ENCODE measurements at places on chromosomes 4 and X. TPM values are rescaled to one million over a fixed set of nuclear protein-coding genes. Genes with fewer than 3 reads are reported as not detected.

GRCh38 chrX:19747652-19748610, 139.5 kb downstream of the SH3KBP1 start:
- H3K27me3 ChIP-seq, result no peaks in the 10 kb centered on the region
- no peak for DNase-seq
- H3K4me1 ChIP-seq, result peaks cover 3% of the 10 kb centered on the region
- no peaks in the 10 kb centered on the region for H3K36me3 ChIP-seq
- H3K27ac ChIP-seq, result peak overlapping the region; percentile 77
- H3K4me3 ChIP-seq, result no peak overlapping the region

- no peaks in the 10 kb centered on the region for H3K36me3 ChIP-seq
- H3K27ac ChIP-seq, result no peak overlapping the region
- DNase-seq, result no peak
- no peaks in the 10 kb centered on the region for H3K27me3 ChIP-seq
- H3K4me3 ChIP-seq, result no peak overlapping the region
Measured at GRCh38 chr4:47088298-47088697, 56.9 kb downstream of the GABRB1 start.

DNA sequence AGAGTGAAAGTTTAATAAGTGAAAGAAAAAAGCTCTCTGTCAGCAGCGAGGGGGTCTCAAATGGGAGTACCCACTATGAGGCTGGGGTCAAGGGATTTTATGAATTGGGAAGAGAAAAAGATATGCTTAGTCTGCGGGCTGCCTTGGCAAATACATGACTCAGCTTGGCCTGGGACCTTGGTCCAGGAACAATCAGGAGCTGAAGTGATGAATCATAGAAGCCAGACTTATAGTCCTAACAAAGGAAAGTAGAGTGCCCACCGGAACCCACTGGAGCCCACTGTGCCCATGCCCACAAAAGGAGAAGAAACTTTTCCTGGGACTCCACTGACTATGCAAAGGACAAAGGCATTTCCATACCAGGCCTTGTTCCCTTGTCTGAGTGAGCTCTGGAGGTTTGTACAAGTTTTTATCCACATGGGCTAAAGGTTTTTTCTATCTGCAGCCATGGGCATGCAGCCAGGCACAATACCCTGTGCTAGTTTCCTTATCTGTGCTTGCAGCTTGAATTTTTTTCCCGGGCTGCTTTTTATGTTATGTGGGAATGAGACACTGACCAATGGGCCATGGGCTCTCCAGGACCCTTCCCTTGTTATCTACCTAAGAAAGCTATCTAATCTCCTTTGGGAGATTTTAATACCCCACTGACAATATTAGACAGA, 201.7 kb downstream of the FAM133A start:
- no peak overlapping the region for H3K27ac ChIP-seq
- H3K36me3 ChIP-seq, result no peaks in the 10 kb centered on the region
- H3K4me3 ChIP-seq, result no peak overlapping the region
- no peak for DNase-seq
- H3K4me1 ChIP-seq, result no peaks in the 10 kb centered on the region
- no peaks in the 10 kb centered on the region for H3K27me3 ChIP-seq

The ALB gene
- 0.99 TPM for total RNA-seq

DNA sequence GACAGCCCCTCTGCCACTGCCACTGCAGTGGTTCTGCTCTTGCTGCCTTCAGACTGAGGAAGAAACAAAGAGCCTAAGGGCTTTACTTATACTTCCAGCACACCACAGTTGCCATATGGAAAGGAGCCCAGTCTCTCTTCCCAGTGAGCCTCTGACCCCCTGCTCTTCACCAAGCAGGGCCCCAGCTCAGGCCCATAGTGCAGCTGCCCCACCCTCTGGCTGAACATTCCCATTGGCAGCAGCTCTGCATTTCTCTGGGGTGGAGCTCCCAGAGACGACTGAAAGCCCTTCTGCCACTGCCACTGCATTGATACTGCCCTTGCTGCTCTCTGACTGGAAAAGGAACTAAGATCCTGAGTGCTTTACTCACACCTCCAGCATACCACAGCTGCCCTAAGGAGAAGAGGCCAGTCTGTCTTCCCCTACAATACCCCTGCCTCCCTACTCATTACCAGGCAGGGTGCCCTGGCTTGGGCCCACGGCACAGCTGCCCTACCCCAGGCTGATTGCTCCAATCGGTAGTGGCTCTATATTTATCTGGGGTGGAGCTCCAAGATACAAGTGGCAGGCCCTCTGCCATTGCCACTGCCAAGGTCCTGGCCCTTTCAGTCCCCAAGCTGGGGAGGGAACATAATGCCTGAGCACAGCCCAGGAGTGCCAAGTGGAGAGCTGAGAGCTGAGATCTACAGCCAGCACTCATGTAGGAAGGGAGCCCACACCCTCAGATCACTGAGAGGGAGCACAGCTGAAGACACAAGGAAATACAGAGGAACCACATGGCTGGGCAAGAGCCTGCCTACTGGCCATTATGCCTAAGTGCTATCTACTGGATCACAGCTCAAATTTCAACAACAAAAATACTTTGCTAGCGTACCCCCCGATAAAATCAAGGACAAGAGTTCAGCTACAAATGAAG, 36.0 kb downstream of the AWAT2 start:
- H3K4me1 ChIP-seq, result no peaks in the 10 kb centered on the region
- peaks cover 7% of the 10 kb centered on the region for H3K27me3 ChIP-seq
- peak; percentile 33 for DNase-seq
- no peak overlapping the region for H3K4me3 ChIP-seq

DNA sequence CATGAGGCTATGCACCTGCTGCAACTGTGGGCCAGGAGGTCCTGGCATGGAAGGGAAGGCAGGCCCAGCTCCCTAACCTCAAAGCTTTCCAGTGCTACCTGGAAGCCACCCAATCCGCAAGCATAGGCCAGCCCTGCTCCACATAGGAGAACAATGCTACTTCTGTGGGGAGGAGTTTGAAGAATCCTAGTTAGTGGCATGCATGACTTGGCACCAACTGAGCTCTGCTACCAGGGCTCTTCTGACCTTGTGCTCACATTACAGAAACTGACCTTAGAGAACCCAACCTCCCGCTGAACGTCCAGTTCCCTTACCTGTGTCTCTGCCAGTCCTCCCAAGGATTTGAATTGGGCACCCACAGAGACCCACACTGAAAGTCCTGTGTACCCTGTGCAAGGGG, 58.8 kb downstream of the USP46 start:
- no peaks in the 10 kb centered on the region for H3K4me1 ChIP-seq
- H3K27me3 ChIP-seq, result no peaks in the 10 kb centered on the region
- H3K27ac ChIP-seq, result no peak overlapping the region
- DNase-seq, result no peak

DNA sequence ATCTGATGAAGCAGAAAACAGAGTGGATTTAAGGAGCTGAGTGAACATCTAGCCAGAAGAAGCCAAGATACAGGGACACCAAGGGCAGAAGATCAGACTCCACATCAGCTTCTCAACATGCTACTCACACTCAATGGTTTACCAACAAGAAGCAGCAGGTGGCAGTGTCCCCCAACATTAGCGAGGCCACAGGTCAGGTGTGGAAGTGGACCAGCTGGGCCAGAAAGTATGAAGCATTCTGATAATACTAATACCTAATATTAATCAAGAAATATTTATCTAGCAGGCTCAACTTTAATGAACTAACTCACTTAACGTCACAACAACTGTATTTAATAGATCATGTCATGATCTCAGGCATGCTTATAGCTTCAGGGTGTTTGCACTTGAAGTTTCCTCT, 73.4 kb upstream of the TTC29 start:
- H3K36me3 ChIP-seq, result no peaks in the 10 kb centered on the region
- DNase-seq, result peak; percentile 52
- no peak overlapping the region for H3K27ac ChIP-seq
- H3K27me3 ChIP-seq, result no peaks in the 10 kb centered on the region
- no peaks in the 10 kb centered on the region for H3K4me1 ChIP-seq
- no peak overlapping the region for H3K4me3 ChIP-seq

GRCh38 chrX:3697220-3697684, 16.2 kb downstream of the PRKX start:
- no peak overlapping the region for H3K4me3 ChIP-seq
- H3K27ac ChIP-seq, result no peak overlapping the region
- no peaks in the 10 kb centered on the region for H3K36me3 ChIP-seq
- no peak for DNase-seq
- no peaks in the 10 kb centered on the region for H3K4me1 ChIP-seq

The SCFD2 gene
- total RNA-seq, result 26.6 TPM

GRCh38 chr4:94306713-94307112, 35.9 kb downstream of the HPGDS start:
- H3K4me3 ChIP-seq, result no peak overlapping the region
- no peak for DNase-seq
- H3K4me1 ChIP-seq, result no peaks in the 10 kb centered on the region
- no peak overlapping the region for H3K27ac ChIP-seq
- H3K36me3 ChIP-seq, result no peaks in the 10 kb centered on the region
- no peaks in the 10 kb centered on the region for H3K27me3 ChIP-seq

DNA sequence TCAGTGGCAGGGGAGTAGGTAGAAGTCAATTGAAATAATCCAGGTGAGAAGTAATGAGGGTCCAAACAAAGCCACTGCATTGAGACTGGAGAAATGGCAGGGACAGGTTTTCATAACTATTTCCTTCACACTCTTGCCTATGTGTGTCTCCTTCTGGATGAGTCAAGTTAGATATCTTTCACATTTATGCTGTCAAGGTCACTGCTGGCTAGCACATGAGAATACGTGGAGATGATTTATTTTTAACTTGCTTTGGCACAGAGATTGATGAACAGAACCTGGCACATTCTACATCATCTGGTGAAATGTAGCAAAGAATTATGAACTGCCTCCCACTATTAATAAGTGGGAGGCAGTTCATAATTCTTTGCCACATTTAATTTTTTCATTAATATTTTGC, 66.7 kb upstream of the BOD1L1 start:
- DNase-seq, result no peak
- H3K36me3 ChIP-seq, result no peaks in the 10 kb centered on the region
- H3K27ac ChIP-seq, result no peak overlapping the region
- no peak overlapping the region for H3K4me3 ChIP-seq
- H3K4me1 ChIP-seq, result no peaks in the 10 kb centered on the region
- no peaks in the 10 kb centered on the region for H3K27me3 ChIP-seq

GRCh38 chr4:27789773-27790172, 929.1 kb downstream of the STIM2 start:
- no peaks in the 10 kb centered on the region for H3K27me3 ChIP-seq
- DNase-seq, result no peak
- H3K4me1 ChIP-seq, result no peaks in the 10 kb centered on the region
- no peaks in the 10 kb centered on the region for H3K36me3 ChIP-seq
- H3K27ac ChIP-seq, result no peak overlapping the region

DNA sequence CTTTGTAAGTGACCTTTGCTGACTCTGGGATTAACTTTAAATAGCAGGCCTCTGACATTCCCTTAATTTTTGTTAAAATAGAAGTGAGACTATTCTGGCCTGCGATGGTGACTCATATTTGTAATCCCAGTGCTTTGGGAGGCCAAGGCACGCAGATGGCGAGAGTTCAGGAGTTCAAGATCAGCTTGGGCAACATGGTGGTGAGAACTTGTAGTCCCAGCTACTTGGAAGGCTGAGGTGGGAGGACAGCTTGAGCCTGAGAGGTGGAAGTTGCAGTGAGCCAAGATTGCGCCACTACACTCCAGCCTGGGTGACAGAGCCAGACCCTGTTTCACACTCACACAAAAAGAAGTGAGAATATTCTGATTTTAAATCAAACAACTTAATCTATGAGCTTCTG, 27.3 kb downstream of the ZNF330 start:
- no peaks in the 10 kb centered on the region for H3K4me1 ChIP-seq
- H3K27ac ChIP-seq, result no peak overlapping the region
- no peaks in the 10 kb centered on the region for H3K27me3 ChIP-seq

The SUPT20HL1 gene
- not detected for total RNA-seq

The TRIM60 gene
- total RNA-seq, result not detected

The NALF2 gene
- total RNA-seq, result 0.26 TPM

The HAND2 gene
- total RNA-seq, result not detected

GRCh38 chrX:53190363-53190960, 34.5 kb downstream of the KDM5C start:
- no peaks in the 10 kb centered on the region for H3K27me3 ChIP-seq
- no peak overlapping the region for H3K27ac ChIP-seq
- DNase-seq, result no peak
- no peak overlapping the region for H3K4me3 ChIP-seq

The MSX1 gene
- total RNA-seq, result 2.0 TPM

DNA sequence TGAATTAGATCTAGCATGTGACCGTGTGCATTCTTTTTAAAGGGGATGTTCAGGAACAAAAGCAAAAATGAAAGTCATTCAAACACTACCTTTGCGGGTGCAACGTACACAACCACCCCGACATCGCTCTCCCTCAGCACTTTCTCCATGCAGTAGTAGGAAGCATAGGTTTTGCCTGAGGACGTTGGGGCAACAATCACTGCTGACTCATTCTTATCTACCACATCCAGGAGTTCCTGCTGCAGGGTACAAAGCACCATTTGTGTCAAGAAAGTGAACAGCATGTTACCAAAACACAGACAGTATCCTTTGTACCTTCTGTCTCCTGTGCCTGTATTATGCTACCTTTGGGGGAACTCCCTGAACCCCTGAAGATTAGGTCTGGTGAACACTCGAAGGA, 58.6 kb downstream of the DDX60L start:
- peaks cover 88% of the 10 kb centered on the region for H3K36me3 ChIP-seq
- H3K27me3 ChIP-seq, result no peaks in the 10 kb centered on the region

- H3K27ac ChIP-seq, result no peak overlapping the region
- no peaks in the 10 kb centered on the region for H3K27me3 ChIP-seq
Measured at GRCh38 chrX:88883200-88883599, 136.2 kb downstream of the CPXCR1 start.

DNA sequence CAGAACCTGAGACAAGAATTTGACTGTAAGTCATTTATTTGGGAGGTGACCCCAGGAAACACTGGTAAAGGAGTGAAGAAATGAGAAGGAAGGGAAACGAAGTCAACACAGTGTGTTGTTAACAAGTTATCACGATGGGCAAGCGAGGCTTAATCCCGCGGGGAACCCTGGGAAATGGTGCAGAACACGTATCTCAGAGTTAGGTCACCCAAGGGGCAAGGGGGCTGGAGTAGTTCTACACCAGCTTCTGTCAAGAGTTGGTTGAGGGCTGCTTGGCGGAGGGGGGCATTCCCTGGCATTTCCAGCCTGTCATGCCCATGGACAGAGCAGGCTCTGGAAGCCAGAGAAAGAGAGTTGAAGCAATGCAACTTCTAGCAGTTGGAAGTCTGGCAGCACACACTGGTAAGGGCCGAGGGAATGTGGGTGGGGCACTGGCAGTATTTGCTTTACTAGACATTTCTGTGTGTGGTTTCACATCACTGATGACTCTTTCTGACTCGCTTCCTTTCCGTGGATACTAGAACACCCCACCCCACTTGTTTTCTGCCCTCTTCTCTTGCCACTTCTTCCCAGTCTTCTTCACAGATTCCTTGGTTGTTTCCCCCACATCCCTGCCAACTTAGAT, 52.2 kb upstream of the ADGRG2 start:
- H3K27me3 ChIP-seq, result no peaks in the 10 kb centered on the region
- no peaks in the 10 kb centered on the region for H3K4me1 ChIP-seq

Data from left lung (tissue), 14 donors.